ENCODE measurements at places on chromosomes 1 and 21. TPM values are rescaled to one million over a fixed set of nuclear protein-coding genes. Genes with fewer than 3 reads are reported as not detected.

The CRYBG2 gene
- not detected for total RNA-seq

The NBPF10 gene
- 5.4 TPM for total RNA-seq

The KRTAP11-1 gene
- total RNA-seq = not detected

The CAPN8 gene
- total RNA-seq = under 0.01 TPM

The TSACC gene
- total RNA-seq = not detected

The IVL gene
- total RNA-seq = 1.7 TPM

The PMF1 gene
- total RNA-seq = 28.9 TPM

The DMRTA2 gene
- total RNA-seq = 0.11 TPM

Data from uterine smooth muscle cell (primary cell).